ENCODE measurements at places on chromosomes 4 and X.
A peak's percentile ranks its signal among the peaks of the same experiment; 100 is the strongest.

- no peak for DNase-seq
These were observed 2.1 kb downstream of the MAGEA10 start for GRCh38 chrX:152136312-152136711.

DNA sequence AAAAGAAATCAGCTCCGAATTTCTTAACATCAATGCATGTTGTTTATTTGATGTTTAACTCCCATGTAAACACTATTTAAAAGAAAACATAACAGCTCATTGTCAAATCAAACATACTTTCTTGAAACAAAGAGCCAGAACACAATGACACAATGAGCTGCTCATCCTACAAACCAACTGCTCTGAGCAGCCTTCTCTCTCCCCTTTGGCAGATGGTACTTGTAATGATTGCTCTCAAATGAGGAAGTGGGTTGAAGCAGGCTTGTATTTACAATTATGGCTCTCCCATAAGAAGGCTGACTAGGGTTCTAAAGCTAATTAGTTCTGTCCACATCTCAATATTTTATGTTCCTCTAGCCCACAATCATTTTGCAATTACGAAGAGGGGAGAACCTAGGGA, 637.8 kb upstream of the ADGRL3 start:
- DNase-seq: no peak

- peak; percentile 42 for DNase-seq
These were observed 10.3 kb upstream of the AKAP17A start for GRCh38 chrX:1581132-1581531.

DNA sequence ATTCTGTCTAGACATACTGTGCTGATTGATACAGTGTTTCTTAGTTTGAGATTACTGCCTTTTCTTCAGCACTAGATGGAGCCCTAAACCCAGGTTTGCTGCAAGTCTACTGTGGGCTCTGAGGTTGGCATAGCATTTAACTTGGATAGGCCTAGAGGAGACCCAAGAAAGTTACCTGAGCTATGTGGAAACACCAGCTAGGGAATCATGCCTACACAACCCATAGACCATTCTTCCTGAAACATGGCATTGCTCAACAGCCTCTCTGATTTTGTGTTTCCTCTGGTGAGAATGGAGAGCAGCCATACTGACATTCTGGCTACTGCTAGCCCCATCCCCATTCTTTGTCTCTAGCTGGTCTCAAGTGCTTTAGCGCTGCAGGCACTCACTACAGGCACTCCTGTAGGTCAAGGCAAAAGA, 287.7 kb upstream of the PCDH18 start:
- no peak for DNase-seq

DNA sequence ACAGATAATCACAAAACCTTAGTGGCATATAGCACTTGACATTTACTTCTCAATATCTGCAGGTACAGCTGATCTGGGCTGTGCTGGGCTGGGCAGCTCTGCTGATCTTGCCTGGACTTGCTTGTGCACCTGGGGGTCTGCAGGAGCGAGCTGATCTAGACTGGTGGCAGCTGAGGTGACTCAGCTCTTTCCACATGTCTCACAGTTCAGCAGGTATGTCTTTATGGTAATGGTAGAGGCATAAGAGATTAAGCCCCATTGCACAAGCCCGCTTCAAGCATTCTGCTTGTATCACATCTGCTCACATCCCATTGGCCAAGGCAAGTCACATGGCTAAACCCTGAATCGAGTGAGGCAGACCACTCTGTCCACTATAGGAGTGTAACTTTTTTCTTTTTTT, 506.7 kb downstream of the BCOR start:
- DNase-seq: no peak

DNA sequence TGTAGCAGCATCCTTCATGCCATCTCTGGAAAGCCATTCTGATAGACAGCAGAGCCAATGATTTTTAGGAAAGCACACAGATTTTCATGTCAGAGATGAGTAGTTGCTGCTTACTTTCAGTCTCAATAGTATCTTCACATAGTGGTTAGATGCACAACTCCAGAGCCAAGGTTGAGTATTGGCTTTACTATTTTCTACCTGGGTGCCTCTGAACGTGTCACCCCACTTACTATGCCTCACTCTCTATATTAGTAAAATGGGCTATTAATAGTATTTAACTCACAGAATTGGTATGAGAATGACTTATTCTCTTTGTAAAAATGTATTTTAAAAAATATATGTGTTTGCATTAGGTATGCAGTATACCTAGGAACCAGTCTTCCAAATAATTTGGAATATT, 108.8 kb upstream of the STIM2 start:
- DNase-seq: no peak

DNA sequence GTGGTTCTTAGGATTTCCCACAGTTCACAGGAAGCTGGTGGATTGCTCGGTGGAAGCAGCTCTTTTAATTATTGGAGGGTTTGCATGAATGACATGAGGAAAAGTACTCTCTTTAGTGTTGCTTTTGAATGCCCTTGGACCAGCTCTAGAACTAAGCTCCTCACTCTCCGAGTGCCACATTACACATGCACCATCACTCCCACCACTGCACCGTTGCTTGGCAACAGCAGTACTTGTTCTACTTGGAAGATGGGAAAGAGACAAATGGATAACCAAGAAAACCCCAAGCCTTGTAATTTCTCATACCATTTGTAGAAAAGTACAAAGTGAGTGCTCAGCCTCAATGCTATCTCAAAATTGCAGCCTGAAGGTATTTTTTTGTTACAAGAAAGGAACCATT, 620.2 kb upstream of the BOD1L1 start:
- DNase-seq: no peak

DNA sequence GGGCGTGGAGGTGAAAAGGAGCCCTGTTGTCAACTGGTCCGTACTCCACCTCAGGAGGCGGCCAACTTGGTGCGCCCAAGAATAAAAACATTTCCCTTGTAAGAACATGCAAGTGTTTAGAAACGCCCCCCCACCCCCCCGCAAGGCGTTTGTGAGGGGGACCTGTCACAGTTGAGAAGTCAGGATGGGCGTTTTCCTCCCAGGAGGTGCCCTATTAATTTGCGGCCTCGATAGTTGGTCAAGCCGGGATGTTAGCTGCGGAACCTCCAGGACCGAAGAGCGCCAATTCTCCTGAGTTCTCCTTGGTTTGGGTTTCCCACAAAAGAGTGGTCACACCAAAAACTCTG, 651 bp upstream of the SAP30 start:
- peak; percentile 21 for DNase-seq

DNA sequence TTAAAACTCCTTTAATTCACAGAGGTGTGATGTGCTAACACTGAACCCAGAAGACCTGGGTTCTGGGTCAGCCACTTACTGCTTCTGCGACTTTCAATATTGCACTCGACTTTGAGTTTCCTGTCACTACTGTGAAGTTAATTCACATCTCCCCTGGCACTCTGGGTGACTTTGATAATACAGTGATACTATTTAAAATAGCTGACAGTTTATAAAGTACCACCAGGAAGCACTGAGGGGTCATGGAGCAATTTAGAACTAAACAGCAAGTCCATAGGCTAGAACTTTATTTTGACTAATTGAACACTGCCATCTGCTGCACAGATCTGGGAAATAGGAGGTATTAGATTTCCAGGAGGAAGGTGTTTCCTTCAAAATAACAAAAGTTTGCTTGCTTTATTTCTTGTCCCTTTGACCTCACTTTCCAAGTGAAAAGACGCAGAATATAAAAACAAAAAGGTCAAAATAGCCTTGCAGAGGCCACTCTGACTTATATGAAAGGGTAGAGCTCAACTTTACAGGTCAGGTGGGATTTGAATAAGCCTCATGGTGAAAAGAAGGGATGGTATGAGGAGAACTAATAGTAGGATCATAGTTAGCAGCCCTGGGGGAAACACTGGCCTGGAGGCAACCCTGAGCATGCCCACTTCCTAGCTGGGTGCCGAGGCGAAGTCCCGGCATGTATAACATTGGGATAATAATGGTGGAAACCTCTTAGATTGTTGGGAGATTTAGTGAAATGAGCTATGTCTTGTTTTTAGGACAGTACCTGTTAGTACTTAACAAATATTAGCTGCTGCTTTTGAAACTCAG, 53.4 kb downstream of the ZNF518B start:
- DNase-seq: no peak

- no peak for DNase-seq
These were observed 33.7 kb downstream of the COQ2 start for GRCh38 chr4:83250687-83251446.

- no peak for DNase-seq
These were observed 155.9 kb downstream of the APBB2 start for GRCh38 chr4:41058426-41058825.

GRCh38 chr4:52358366-52358765, 300.7 kb downstream of the USP46 start:
- no peak for DNase-seq

- no peak for DNase-seq
These were observed 264.2 kb downstream of the PPP3CA start for GRCh38 chr4:101083131-101083530.

DNA sequence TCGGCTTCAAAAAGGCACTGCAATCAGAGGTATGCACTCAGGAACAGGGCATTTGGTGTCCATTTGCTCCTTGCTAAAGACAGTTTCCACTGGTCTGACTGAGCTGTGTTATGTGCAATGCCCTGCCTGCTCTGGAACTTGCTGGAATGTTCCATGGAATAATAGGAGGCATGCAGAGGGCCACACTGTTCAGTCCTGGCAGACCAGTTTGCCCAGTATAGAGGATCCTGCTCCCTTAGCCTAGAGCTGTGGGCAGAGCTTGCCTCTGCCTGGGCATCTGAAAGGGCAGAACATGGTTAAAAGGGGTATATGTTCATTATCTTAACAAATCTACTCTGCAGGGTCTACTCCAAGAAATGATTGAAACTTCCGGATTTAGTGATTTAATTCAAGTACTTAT, 27.8 kb upstream of the CD99L2 start:
- DNase-seq: no peak

GRCh38 chrX:129782706-129783105, 3.0 kb downstream of the SASH3 start:
- no peak for DNase-seq

DNA sequence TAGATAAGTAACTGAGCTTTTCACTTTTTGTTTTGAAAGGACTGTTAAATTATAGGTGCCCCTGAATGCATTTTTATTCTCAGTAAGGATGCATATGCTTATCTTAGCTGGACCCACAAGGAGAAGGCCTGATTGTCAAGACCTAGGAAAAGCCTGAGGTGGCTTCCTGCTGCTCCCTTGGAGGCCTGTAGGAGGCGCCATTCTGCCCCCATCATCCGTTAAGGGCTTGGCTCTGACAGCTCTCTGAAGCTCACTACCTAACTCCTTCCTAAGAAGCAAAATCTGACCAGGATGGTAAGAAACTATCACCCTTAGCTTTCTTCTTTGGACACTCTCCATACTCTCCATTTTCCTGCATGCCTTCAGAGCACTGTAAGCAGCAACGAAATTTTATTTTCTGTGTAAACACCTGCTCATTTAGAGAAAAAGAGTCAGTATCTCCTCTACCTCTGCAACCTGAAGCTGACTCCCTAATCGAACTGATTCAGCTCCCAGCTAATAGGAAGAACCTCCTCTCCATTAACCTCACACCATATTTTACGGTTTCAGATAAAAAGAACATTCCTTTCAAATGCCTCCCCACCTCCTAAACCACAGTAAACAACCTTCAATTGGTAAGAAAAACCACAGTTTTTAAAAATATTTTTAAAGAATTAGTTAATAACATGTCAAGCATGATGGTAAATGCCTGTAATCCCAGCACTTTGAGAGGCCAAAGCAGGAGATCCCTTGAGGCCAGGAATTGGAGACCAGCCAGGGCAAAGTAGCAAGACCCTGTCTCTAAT, 73.4 kb upstream of the EDNRA start:
- DNase-seq: no peak

DNA sequence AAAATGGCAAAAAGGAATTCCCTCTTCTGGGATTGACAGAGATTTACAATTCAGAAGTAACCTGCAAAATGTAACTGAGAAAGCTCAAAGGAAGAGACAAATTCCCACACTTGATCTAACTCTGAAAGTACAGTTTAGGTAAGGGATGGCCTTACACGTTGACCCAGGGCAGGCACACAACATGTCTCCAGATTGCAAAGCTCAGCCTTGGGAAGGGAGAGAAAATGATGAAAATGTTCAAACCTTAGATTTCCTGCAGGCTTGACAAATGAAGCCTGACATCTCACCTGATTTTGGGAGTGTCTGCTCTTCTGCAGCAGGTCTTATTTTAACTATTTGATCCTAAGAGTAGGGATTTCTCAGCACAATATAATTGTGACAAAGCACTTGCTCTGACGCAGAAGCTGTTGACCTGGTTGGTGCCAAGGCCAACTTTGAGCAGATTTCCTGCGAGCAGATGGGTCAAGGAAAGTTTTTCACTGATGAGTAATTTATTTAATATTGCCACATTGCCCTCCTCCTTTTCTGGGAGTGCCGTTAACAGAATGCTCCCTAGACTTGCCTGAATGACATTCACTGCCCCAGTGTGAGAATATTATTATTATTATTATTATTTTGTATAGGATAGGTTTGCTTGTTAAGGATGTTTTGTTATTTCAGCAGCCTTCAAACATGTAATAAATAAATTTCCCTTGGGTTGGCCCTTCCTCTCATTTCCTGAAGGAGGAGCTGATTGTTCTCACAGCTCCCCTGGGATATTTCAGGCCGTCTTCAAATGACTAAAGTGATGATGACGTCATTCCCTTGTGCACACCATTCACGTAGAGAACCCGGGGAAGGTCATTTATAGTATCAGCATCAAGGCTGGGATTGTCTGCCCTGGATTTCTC, 157.1 kb downstream of the VEGFC start:
- no peak for DNase-seq

- DNase-seq: no peak
These were observed 21.5 kb downstream of the FAM114A1 start for GRCh38 chr4:38889143-38889542.

- DNase-seq: no peak
These were observed 60.9 kb downstream of the CLOCK start for GRCh38 chr4:55485821-55486220.

GRCh38 chrX:15158736-15159406, 111.0 kb downstream of the ASB9 start:
- DNase-seq: no peak

- no peak for DNase-seq
These were observed 89.0 kb downstream of the SH3KBP1 start for GRCh38 chrX:19798423-19798822.

GRCh38 chr4:83996254-83996653, 460.3 kb downstream of the GPAT3 start:
- DNase-seq: no peak

DNA sequence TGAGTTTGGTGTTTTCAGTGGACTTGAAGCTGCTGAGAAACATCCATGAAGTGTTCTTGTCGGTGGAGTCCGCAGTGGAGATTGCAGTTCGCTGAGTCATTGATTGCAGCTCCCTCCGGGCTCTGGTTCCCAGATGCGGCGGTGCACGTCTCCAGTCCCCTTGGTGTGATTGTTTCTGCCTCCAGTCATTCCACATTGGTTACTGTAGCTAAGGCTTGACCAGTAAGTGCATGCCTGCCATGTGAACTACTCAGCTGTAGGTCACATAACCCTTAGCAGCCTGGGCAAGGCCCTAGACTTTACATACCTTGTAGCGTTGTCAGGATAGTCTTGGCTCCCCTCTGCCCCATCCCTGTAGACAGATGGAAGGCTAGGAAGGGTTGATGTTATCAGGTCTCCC, 53.8 kb upstream of the CLCN4 start:
- no peak for DNase-seq

Measured in stimulated activated CD4-positive, alpha-beta T cell treated with anti-CD3 and anti-CD28 coated beads, Interleukin-15, amount 100 ng/mL, for 1 hour (primary cell).